ENCODE measurements at places on chromosomes 13 and 19. TPM values are rescaled to one million over a fixed set of nuclear protein-coding genes. Genes with fewer than 3 reads are reported as not detected.

The KLK2 gene
- total RNA-seq: not detected

The ZNF626 gene
- total RNA-seq: 15.7 TPM

The RNF225 gene
- total RNA-seq: not detected

The CCL25 gene
- total RNA-seq: not detected

The ZNF726 gene
- total RNA-seq: 0.39 TPM

The GPC5 gene
- total RNA-seq: 5.7 TPM

The LENG9 gene
- total RNA-seq: 9.2 TPM

The SERP2 gene
- 13.8 TPM for total RNA-seq

The CLDN10 gene
- total RNA-seq: not detected
